Sigmoid colon (tissue), 7 donors: ENCODE measurements at places on chromosomes 13 and 19. TPM values are rescaled to one million over a fixed set of nuclear protein-coding genes. Genes with fewer than 3 reads are reported as not detected.

The SYNGR4 gene
- not detected for polyA plus RNA-seq

The IRGC gene
- polyA plus RNA-seq, result not detected

The RANBP3 gene
- 27.6 TPM for polyA plus RNA-seq

- H3K36me3 ChIP-seq, result no peaks in the 10 kb centered on the region
- no peak overlapping the region for H3K27ac ChIP-seq
- DNase-seq, result no peak
These were observed 1.5 kb downstream of the GIPC3 start for GRCh38 chr19:3586707-3587346.

- no peaks in the 10 kb centered on the region for H3K27me3 ChIP-seq
- H3K4me3 ChIP-seq, result no peak overlapping the region
- DNase-seq, result no peak
- no peaks in the 10 kb centered on the region for H3K36me3 ChIP-seq
These were observed 648.2 kb upstream of the GPC6 start for GRCh38 chr13:92578358-92578757.

- no peaks in the 10 kb centered on the region for H3K4me1 ChIP-seq
- no peak overlapping the region for H3K27ac ChIP-seq
- no peaks in the 10 kb centered on the region for H3K36me3 ChIP-seq
- H3K4me3 ChIP-seq, result no peak overlapping the region
- no peak for DNase-seq
These were observed 21.1 kb downstream of the FAM187B start for GRCh38 chr19:35207391-35207871.
